H4 (cell line): ENCODE measurements at places on chromosomes 5 and 9. TPM values are rescaled to one million over a fixed set of nuclear protein-coding genes. Genes with fewer than 3 reads are reported as not detected.

GRCh38 chr5:63293317-63293716, 668.9 kb downstream of the HTR1A start:
- DNase-seq, result no peak

DNA sequence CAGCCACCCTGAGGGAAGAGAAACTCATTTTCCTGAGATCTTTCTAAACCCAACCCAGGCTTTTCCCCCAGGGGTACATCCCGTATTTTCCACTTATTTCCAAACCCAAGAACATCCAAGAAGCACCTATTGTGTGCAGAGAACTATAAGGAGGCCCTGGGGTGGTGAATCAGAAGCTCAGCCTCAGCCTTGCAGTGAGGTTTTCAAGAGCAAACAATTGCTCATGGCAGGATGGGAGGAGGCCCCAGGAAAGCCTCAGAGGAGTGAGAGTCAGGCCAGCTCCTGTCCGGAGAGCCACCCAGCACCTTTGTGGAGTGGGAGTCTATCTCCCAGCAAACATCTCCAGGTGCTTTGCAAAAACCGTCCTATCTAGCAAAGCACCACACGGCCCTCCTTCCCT, 19.2 kb downstream of the NIPAL4 start:
- no peak for DNase-seq

- peak; percentile 57 for DNase-seq
Measured at GRCh38 chr9:89576404-89576839, 28.4 kb upstream of the GADD45G start.

DNA sequence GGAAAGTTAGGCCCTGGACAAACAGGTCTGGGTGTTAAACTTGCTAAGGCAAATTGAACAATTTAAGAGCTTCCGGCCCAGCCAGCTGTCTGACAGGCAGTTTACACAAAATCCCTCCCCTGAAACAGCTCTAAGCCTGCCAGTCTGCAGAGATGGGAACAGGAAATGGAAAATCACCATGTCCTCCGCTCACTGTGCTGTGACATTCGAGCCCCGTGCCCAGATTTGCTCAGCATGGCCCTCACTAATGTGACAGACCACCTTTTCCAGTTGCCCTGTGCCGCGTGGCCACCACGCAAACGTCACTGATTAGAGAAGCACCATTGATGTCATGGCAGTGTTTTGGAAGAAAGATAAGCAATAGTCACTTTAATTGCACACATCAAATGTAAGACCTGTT, 41.0 kb downstream of the CCNJL start:
- no peak for DNase-seq

DNA sequence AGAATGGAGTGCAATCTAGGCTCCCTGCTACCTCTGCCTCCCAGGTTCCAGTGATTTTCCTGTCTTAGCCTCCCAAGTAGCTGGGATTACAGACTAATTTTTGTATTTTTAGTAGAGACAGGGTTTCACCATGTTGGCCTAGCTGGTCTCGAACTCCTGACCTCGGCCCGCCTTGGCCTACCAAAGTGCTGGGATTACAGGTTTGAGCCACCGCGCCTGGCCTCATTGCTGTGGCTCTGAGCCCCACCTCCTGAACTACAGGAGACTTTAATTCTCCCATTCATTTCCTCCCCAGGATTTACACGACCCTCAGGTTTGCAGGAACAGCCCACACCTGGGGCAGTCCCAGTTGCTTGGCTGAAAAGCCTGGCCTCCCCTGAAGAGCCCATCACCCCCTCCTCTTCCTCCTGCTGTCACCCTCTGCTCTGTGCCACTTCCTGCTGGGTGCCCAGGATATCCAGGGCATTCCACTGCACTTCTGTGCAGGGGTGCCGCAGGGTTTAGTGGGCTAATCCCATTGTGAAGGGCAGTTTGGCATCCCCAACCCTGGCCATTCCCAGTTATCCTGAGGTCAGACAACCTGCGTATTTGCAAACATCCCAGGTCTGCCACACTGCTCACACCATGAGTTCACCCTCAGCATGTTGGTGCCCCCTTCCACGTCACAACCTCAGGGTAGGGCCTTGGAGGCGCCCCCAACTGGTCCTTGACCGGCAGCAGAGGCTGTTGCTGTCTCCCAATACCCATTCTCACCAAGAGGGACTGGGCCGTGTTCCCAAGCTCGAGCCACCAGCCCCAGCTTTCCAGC, 265.0 kb upstream of the IRX4 start:
- no peak for DNase-seq

DNA sequence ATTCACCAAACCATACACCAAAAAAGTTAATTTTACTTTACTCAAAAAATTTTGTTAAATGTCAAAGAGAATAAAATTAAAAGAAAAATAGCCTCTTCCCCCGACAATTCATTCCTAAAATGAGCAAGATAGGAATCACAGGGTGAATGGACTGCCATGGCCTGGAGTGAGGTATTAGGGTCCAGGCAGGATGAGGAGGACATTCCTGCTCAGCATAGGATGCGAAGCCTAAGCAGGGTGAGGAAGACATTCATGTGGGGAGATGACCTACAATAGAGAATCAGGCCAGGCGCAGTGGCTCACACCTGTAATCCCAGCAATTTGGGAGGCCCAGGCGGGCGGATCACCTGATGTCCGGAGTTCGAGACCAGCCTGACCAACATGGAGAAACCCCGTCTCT, 8.4 kb downstream of the NUDCD2 start:
- no peak for DNase-seq

GRCh38 chr5:89064736-89065135, 181.8 kb upstream of the MEF2C start:
- DNase-seq, result no peak

DNA sequence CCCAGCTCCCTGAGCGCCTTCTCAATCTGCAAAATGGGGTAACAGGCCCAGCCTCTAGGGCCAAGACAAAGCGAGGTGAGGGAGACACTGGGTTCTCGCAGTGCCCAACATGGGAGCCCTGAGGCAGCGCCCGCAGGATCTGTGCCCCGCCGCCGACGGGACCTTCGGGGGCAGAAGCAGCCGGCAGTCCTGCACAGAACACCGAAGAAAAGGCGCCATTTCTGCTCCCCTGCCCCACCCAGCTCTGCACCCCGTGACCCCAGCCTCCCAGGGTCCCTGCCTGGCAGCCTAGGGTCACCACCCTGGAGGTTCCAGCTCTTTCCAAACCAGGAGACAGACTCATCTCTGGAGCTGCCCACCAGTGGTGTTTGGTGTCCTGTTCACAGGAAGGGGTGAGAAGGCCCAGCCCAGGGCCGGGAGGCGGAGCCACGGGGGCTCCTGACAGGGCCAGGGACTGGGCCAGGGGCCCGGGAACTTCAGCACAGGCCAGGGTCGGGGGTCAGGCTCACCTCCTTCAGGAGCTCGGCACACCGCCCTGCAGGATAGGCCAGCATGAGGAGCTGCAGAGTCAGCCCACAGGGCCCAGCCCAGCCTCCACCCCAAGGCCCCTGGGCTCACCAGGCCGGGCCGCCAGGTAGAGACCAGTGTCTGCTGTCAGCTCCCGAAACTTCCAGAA, 3.3 kb downstream of the LCN8 start:
- DNase-seq, result no peak

DNA sequence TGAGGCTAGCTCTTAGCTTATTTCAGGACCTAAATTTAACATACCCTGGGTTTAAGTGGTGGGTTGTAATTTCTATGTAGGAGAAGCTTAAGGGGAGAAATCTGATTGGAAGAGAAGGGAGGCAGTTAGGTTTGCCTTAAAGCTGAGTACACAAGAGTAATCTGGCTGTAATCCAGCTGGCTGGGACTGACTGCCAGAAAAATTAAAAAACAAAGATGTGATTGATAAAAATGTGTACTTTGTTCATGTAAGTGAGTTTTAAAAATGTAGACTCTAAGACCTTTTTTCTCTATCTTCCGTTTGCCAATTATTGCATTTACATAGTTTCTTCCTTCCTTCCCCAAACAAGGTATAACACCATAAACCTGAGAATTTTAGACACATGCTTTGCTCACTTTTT, 17.5 kb upstream of the MSMP start:
- DNase-seq, result no peak

GRCh38 chr5:180105827-180106312, 34.3 kb upstream of the RNF130 start:
- no peak for DNase-seq

- DNase-seq, result peak; percentile 15
Measured at GRCh38 chr5:100900796-100901781, 2.0 kb downstream of the ST8SIA4 start.

GRCh38 chr9:118954857-118955256, 414.4 kb downstream of the BRINP1 start:
- no peak for DNase-seq

- no peak for DNase-seq
Measured at GRCh38 chr5:142320430-142320738, 4.4 kb downstream of the SPRY4 start.

DNA sequence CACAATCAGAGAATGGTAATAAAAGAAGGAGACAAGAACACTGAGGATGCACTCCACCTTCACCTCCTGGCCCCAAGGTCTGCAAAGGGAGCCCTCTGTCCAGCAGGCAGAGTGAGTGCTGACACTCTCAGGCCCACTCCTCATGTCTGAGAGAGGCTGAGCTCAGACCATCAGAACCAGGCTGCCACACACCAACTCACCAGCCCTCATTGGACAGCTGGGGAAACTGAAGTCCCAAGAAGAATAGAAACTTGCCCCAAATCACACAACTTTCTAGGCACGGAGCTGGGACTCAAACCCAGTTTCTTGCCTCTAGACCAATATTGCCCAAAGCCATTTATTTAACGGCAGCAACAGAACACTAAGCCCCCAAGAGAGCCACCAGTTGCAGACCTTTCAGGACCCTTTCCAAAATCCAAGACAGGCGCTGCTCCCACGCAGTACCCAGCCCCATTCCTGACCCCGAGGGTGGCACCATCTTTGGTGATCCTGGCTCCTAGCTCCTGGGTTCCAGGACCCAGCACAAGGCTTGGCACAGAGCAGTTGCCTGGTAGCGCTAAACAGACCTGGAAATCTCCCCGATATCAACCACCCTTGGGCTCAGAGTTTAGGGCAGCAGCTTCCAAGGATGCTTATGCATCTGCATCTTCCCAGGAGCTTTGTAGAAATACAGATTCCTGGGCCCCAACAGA, 192.4 kb downstream of the GABBR2 start:
- DNase-seq, result no peak

- DNase-seq, result no peak
Measured at GRCh38 chr5:163809473-163809872, 304.1 kb downstream of the MAT2B start.

GRCh38 chr5:11468334-11469039, 435.8 kb downstream of the CTNND2 start:
- no peak for DNase-seq

DNA sequence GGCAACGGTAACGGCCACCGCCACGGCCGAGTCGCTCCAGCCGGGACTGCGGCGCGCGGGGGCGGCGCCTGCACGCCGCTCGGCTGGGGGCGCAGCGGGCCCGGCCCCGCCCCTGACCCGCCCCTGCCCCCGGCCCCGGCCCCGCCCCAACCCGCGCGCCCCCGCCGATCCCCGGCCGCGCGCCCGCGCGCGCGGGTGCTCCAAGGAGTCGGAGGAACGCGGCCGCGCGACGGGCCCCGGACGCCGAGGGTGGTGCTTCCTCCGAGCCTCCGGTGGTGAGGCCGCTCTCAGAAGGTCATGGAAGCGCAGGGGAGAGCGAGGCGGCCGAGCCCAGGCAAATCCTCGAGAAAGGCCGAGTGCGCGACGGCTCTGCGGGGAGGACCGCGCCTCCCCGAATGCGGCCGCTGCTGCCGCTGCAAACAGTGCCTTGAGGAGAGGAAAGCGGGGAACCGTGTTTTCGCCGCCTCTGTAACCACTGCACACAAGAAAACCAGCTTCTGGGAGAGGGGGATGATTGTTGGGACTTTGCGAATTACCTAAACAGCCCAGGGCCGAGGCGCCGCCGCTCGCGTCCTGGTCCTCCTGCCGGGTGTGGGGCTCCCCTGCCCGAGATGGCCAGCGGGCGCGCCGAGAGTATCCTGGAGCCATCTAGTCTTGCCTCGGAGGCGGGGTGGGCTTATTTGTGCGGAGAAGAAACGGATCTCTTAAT, at the start of gene LIFR:
Gene LIFR (minus strand): TSS at position 48 of the 709 bp plus-strand sequence. CDS start 25,999 bp downstream, outside the sequence.
- peak; percentile 76 for DNase-seq

DNA sequence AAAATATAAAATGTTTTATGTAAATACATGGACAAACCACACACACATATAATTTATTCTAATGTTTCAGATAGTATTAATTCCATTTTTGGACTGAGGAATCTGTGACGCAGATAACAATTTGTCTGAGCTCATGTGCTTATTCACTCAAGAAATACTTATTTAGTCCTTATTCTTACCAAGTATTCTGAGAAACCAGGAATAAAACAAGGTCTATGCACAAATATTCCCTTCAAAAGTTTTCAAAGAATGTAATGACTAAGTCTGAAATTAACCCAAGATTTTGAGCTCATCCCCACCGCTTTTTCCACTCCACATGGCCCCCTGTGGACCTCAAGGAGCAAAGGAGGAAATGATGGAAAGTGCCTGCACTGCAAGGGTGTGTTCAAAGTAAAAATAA, 1022.3 kb downstream of the EFNA5 start:
- no peak for DNase-seq

- DNase-seq, result peak; percentile 56
Measured at GRCh38 chr5:44885903-44886302, 77.2 kb downstream of the MRPS30 start.

- no peak for DNase-seq
Measured at GRCh38 chr5:116130471-116130870, 45.6 kb downstream of the COMMD10 start.

DNA sequence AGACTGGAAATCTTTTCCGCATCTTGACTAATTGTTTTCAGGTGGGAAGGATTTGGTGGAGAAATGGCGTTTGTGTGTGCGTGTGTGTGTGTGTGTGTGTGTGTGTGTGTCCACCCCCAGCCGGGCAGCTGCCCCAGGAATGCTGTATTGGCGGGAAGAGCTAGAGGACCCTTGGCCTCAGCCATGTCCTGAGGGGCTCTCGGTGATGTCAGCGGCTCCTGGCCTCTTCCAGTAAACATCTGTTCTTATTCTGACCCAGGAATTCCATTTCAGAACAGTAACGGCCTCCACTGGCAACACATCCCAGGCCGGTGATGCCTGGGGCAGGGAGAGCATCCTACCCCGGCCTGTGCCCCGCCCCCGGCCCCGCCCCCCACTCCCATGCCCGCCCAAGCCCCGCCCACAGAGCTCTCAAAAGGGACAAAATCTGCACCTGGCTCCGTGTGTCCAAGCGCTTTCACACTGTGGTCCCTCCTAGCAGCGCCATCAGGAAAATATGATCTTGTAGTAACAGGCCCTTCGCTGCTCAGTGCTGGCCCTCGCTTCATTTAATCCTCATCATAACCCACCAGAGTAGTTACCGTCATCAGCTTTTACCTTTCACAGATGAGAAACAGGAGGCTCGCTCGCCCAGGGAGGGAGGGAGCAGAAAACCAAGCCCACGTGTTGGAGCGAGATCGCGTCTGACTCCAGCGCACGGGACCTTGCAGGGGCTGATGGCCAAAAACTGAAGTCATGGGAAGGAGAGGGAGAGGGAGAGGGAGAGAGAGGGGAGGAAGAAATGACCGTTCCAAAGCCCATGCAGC, 18.9 kb downstream of the ADAMTS2 start:
- no peak for DNase-seq

GRCh38 chr9:94010980-94011533, 55.9 kb upstream of the BARX1 start:
- no peak for DNase-seq

GRCh38 chr5:68459093-68459809, 243.7 kb downstream of the PIK3R1 start:
- DNase-seq, result no peak

The ANKRD31 gene
- total RNA-seq, result 0.14 and 0.33 TPM in 2 replicates

The GALNT12 gene
- total RNA-seq, result 3.1 and 3.6 TPM in 2 replicates

The PLPP7 gene
- total RNA-seq, result 0.19 TPM in 1 of 2 replicates, not detected in the other

The DMRT2 gene
- total RNA-seq, result 0.08 and 0.77 TPM in 2 replicates

The CDX1 gene
- total RNA-seq, result not detected in 2 replicates

The NEUROG1 gene
- not detected in 2 replicates for total RNA-seq

The TAF1L gene
- total RNA-seq, result not detected in 2 replicates

The SCGB3A1 gene
- not detected in 2 replicates for total RNA-seq

The PDGFRB gene
- total RNA-seq, result 21.6 and 30.1 TPM in 2 replicates

The NKD2 gene
- 0.43 and 2.8 TPM in 2 replicates for total RNA-seq

The TMED7 gene
- total RNA-seq, result 128 and 161 TPM in 2 replicates

The PLAC8L1 gene
- total RNA-seq, result not detected in 2 replicates
